ENCODE measurements at places on chromosomes 13 and 19.

- peak; percentile 36 for DNase-seq
Observed at GRCh38 chr13:93955904-93956303, 523.6 kb downstream of the DCT start.

GRCh38 chr13:50370303-50370950 lies 355.2 kb downstream of the KCNRG start:
- no peak for DNase-seq

- no peak for DNase-seq
Observed at GRCh38 chr13:48333976-48334375, 30.4 kb downstream of the RB1 start.

DNA sequence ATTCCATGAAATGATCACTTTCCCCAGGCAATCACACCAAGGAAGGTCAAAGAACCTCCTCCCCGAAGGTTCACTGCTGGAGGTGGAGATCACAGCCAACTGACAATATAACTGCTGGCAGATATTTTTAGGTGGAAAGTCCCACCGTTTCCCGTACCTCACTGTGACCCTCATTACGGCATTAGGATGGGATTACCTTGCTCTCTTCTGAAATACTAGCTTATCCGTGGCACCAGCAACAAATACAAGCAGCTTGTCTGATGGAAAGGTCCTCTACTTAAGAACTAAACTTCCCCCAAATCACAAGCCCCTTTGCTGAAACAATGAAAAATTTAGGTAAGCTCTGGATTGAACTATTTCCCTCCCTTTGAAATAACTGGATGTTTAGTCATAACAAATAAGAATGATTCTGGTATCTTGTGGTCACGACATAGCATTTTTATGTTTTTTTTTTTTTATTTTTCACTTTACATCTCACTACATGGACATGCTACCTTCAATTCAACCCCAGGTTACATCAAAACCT lies 178.9 kb downstream of the COL4A1 start:
- DNase-seq = no peak

- DNase-seq = no peak
Observed at GRCh38 chr19:19944583-19944880, 43.8 kb downstream of the ZNF93 start.

- no peak for DNase-seq
Observed at GRCh38 chr13:97851269-97851668, 102.2 kb upstream of the IPO5 start.

- DNase-seq = no peak
Observed at GRCh38 chr13:62643799-62644524, 1228.3 kb upstream of the PCDH20 start.

GRCh38 chr13:73934215-73934641 lies 200.0 kb downstream of the KLF12 start:
- no peak for DNase-seq

GRCh38 chr13:77536358-77536757 lies 852 bp downstream of the SCEL start:
- DNase-seq = no peak

DNA sequence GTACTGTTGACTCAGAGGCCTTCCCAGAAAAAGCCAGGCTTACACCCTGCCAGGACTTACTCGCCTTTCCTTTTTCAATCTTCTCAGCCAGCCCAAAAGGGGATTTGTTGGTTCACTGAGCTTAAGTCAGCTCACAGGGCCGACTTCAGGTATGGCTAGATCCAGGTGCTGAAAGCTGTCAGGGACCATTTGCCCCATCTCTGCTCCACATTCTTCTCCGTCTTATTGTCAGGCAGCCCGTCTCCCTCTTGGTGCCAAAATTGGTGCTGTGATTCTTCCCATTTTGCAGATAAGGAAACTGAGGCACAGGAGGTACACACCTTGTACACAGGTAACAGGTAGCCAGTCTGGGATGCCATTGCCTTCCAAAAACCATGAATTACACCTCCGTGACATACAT lies 2.4 kb downstream of the C19orf38 start:
- no peak for DNase-seq

- DNase-seq = peak; percentile 13
Observed at GRCh38 chr19:4295972-4296771, 6.0 kb downstream of the TMIGD2 start.

- peak; percentile 7 for DNase-seq
Observed at GRCh38 chr13:51958217-51958547, 53.1 kb downstream of the ATP7B start.

DNA sequence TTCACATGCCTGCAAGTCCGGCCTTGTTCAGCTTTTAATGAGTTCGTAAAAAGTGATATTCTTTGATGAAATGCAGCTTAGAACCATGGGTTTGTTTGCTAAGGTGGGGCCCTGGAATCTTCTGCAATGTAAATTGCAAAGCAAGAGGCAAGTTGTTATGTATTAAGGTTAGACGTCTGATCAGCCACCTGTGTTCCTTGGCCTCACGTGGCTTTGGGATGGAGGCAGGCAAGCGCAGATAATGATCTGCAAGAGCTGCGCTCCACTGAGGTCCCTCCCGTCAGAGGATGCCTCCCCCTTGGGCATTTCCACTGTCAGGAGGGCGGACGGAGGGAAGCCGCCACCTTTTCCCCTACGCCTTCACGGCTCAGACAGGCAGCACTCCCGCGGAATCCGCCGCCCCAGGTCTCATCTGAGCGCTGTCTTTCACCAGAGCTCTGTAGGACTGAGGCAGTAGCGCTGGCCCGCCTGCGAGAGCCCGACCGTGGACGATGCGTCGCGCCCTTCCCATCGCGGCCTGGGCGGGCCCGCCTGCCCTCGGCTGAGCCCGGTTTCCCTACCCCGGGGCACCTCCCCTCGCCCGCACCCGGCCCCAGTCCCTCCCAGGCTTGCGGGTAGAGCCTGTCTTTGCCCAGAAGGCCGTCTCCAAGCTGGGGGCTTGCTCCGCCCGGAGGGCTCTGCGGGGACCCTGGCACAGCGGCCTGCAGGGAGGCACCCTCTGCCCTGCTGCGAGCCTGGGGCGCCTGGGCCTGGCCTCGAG lies 110.9 kb downstream of the CRYL1 start:
- DNase-seq = no peak

GRCh38 chr19:7963566-7963965 lies 20.1 kb upstream of the TIMM44 start:
- DNase-seq = no peak

- DNase-seq = no peak
Observed at GRCh38 chr19:16154557-16154956, 11.1 kb downstream of the HSH2D start.

- no peak for DNase-seq
Observed at GRCh38 chr13:49308921-49309408, 61.2 kb downstream of the CDADC1 start.

Measured in NCI-H510A treated with DMSO at 0.1 percent for 48 hours (cell line).